ENCODE measurements at places on chromosomes 7 and 10. TPM values are rescaled to one million over a fixed set of nuclear protein-coding genes. Genes with fewer than 3 reads are reported as not detected.

The TDRD1 gene
- total RNA-seq: not detected

The ANKRD2 gene
- total RNA-seq: not detected

The GIMAP2 gene
- total RNA-seq: 0.66 TPM

The ASB4 gene
- not detected for total RNA-seq

The TMEM273 gene
- not detected for total RNA-seq

The NPY4R gene
- total RNA-seq: 0.22 TPM

The KLF6 gene
- total RNA-seq: 50.8 TPM

The VGF gene
- total RNA-seq: not detected

The PPP1R3C gene
- 105 TPM for total RNA-seq

The CXCL12 gene
- total RNA-seq: 1.6 TPM

The TMEM213 gene
- not detected for total RNA-seq

The AZGP1 gene
- not detected for total RNA-seq

The AGAP9 gene
- 10.0 TPM for total RNA-seq

The ANKRD22 gene
- not detected for total RNA-seq

The COL28A1 gene
- total RNA-seq: not detected

The SLC18A2 gene
- not detected for total RNA-seq

The TMEM270 gene
- total RNA-seq: not detected

The GATAD1 gene
- total RNA-seq: 21.8 TPM

The SNX8 gene
- 17.5 TPM for total RNA-seq

The CLDN12 gene
- total RNA-seq: 79.7 TPM

The PON1 gene
- total RNA-seq: not detected

The MARVELD1 gene
- total RNA-seq: 39.8 TPM

The MOGAT3 gene
- not detected for total RNA-seq

The MMP21 gene
- total RNA-seq: not detected

The ADIRF gene
- 1.0 TPM for total RNA-seq

The RPEL1 gene
- total RNA-seq: not detected

The NAT16 gene
- not detected for total RNA-seq

The SGCE gene
- 53.0 TPM for total RNA-seq

The MRPS33 gene
- total RNA-seq: 29.5 TPM

The GIMAP5 gene
- total RNA-seq: 0.14 TPM

The ZPBP gene
- not detected for total RNA-seq

The FAM24A gene
- not detected for total RNA-seq

The BMPER gene
- total RNA-seq: 24.5 TPM

The C10orf143 gene
- total RNA-seq: 0.29 TPM

The AKR1E2 gene
- total RNA-seq: 15.3 TPM

The ZYX gene
- 86.7 TPM for total RNA-seq

Data from placental pericyte (primary cell).